Activated CD4-positive, alpha-beta memory T cell treated with anti-CD3 and anti-CD28 coated beads, Interleukin-2, amount 10 ng/mL, durations not matched to agents 7 days and 5 days (primary cell): ENCODE measurements at places on chromosomes 12 and 14. TPM values are rescaled to one million over a fixed set of nuclear protein-coding genes. Genes with fewer than 3 reads are reported as not detected.

The KRT83 gene
- total RNA-seq: not detected

The PELI2 gene
- total RNA-seq: 5.5 TPM

The CACNA2D4 gene
- total RNA-seq: 23.6 TPM

The SCN8A gene
- 0.33 TPM for total RNA-seq

The BMAL2 gene
- total RNA-seq: 28.8 TPM

GRCh38 chr12:112479413-112479812 is 60.7 kb downstream of the PTPN11 start:
- no peak overlapping the region for H3K4me3 ChIP-seq
- H3K27me3 ChIP-seq: no peaks in the 10 kb centered on the region
- H3K27ac ChIP-seq: no peak overlapping the region

- H3K36me3 ChIP-seq: peaks cover 28% of the 10 kb centered on the region
- no peak overlapping the region for H3K4me3 ChIP-seq
- DNase-seq: no peak
- H3K27ac ChIP-seq: no peak overlapping the region
- H3K27me3 ChIP-seq: no peaks in the 10 kb centered on the region
- H3K4me1 ChIP-seq: no peaks in the 10 kb centered on the region
These were observed 160.8 kb downstream of the FOXN3 start for GRCh38 chr14:89256283-89256682.

GRCh38 chr12:62840806-62841205 is 94.1 kb downstream of the PPM1H start:
- H3K4me3 ChIP-seq: no peak overlapping the region
- H3K27me3 ChIP-seq: peaks cover 29% of the 10 kb centered on the region
- no peaks in the 10 kb centered on the region for H3K36me3 ChIP-seq
- H3K27ac ChIP-seq: no peak overlapping the region

- peaks cover 5% of the 10 kb centered on the region for H3K36me3 ChIP-seq
- no peak overlapping the region for H3K27ac ChIP-seq
- no peaks in the 10 kb centered on the region for H3K4me1 ChIP-seq
- H3K4me3 ChIP-seq: no peak overlapping the region
- DNase-seq: no peak
These were observed 116.4 kb downstream of the SLC38A1 start for GRCh38 chr12:46152456-46152855.

GRCh38 chr14:58844544-58844943 is 206.8 kb downstream of the DACT1 start:
- no peaks in the 10 kb centered on the region for H3K4me1 ChIP-seq
- no peak overlapping the region for H3K4me3 ChIP-seq
- peaks cover 1% of the 10 kb centered on the region for H3K27me3 ChIP-seq
- no peaks in the 10 kb centered on the region for H3K36me3 ChIP-seq
- no peak overlapping the region for H3K27ac ChIP-seq

DNA sequence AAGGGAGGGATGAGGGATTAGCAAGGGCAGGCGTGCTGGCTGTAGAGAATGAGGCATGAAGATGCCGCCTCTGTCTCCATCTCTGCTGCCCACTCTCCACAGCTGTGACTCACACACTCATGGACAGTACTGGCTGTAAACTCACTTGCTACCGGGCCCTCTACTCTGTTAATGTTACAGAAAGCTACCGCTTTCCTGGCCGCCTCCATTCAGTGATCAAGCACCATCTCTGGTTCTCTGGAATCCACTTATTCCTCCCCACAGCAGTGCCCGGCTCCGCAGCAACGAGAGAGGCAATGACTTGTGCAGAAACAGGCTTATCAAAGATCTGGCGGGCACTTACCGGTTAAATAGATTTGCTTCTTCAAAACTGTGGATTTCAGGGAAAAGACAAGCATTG is 34.8 kb downstream of the AMN start:
- no peaks in the 10 kb centered on the region for H3K4me1 ChIP-seq
- H3K36me3 ChIP-seq: no peaks in the 10 kb centered on the region
- DNase-seq: no peak

DNA sequence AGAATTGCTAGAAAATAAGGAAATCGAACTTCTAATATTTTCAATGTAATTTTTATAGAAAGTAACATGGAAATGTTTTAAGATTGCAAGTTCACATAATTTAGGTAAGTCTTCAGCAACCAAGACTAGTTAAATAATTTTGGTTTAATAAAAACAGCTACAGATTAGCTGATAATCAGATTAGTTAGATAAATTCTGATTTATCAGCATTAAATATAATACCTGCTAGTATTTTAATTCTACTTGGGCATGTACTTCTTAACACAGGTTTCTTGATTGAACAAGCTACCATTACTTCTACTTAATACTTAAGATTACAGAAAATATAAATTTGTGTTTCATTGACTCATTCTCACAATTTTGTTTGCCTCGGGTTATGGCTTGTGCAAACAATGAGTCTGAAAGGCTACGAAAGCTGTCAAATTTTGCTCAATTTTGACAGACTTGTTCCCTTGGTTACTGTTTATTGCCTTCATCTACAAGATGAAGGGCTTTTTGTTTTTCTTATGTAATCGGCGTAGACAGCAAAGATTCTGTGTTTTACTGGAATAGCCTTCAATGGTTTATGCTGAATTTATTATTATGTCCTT is 116.1 kb upstream of the NUDT4 start:
- no peaks in the 10 kb centered on the region for H3K36me3 ChIP-seq
- DNase-seq: no peak
- no peak overlapping the region for H3K27ac ChIP-seq
- no peak overlapping the region for H3K4me3 ChIP-seq
- peaks cover 5% of the 10 kb centered on the region for H3K27me3 ChIP-seq

GRCh38 chr12:31756977-31757420 is 28.2 kb upstream of the AMN1 start:
- no peaks in the 10 kb centered on the region for H3K27me3 ChIP-seq
- no peak overlapping the region for H3K4me3 ChIP-seq
- peaks cover 3% of the 10 kb centered on the region for H3K36me3 ChIP-seq
- H3K4me1 ChIP-seq: peaks cover 23% of the 10 kb centered on the region

DNA sequence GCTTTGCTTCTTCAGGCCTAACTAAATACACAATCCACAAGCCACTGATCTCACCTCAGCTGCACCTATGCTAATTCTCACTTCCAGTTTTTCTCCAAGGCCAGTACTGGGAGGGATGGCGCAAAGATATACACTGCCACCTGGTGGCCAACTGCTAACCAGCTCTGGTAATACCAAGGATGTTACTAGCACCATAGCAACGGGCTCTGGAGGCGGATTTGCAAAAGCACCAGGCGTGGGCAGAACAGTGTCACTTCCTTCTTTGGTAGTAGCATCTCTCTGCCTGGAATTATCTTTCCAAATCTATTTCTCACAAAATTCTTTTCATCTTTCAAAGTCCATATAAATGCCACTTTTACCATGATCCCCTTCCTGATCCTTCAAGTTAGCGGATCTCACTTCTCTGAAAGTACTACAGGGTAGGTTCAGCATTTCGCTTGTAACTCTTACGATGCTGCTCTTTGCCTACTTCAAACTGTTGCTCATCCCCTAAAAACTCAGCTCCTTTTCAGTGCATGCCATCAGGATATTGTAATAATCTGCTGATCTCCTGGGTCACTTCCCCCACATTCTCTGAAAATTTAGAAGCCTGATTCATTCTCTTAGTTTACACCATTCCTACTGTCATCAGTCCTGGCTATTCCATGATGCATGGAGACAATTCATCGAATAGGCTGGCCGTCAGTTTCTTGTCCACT is 37.1 kb upstream of the FOXJ2 start:
- peak; percentile 84 for DNase-seq
- H3K36me3 ChIP-seq: peaks cover 2% of the 10 kb centered on the region
- no peaks in the 10 kb centered on the region for H3K27me3 ChIP-seq
- no peak overlapping the region for H3K27ac ChIP-seq
- H3K4me1 ChIP-seq: peaks cover 26% of the 10 kb centered on the region

GRCh38 chr14:95322651-95323050 is 2.9 kb upstream of the CLMN start:
- DNase-seq: no peak
- H3K27me3 ChIP-seq: peaks cover 39% of the 10 kb centered on the region
- H3K4me1 ChIP-seq: peaks cover 12% of the 10 kb centered on the region
- no peaks in the 10 kb centered on the region for H3K36me3 ChIP-seq

GRCh38 chr14:53462931-53463778 is 310.0 kb upstream of the DDHD1 start:
- no peak overlapping the region for H3K4me3 ChIP-seq
- peak overlapping the region; percentile 62 for H3K27ac ChIP-seq
- peaks cover 3% of the 10 kb centered on the region for H3K27me3 ChIP-seq
- H3K4me1 ChIP-seq: peaks cover 8% of the 10 kb centered on the region
- H3K36me3 ChIP-seq: no peaks in the 10 kb centered on the region

GRCh38 chr12:75419841-75420240 is 29.0 kb downstream of the GLIPR1L2 start:
- H3K27ac ChIP-seq: no peak overlapping the region
- H3K27me3 ChIP-seq: no peaks in the 10 kb centered on the region
- no peaks in the 10 kb centered on the region for H3K36me3 ChIP-seq
- no peak overlapping the region for H3K4me3 ChIP-seq
- DNase-seq: no peak

- H3K27ac ChIP-seq: no peak overlapping the region
- no peak for DNase-seq
- no peaks in the 10 kb centered on the region for H3K27me3 ChIP-seq
- no peak overlapping the region for H3K4me3 ChIP-seq
These were observed 2.6 kb downstream of the YAF2 start for GRCh38 chr12:42235426-42235825.

- no peak for DNase-seq
- H3K27me3 ChIP-seq: no peaks in the 10 kb centered on the region
- H3K4me1 ChIP-seq: peaks cover 2% of the 10 kb centered on the region
- H3K27ac ChIP-seq: no peak overlapping the region
These were observed 12.8 kb downstream of the RITA1 start for GRCh38 chr12:113198296-113198695.

DNA sequence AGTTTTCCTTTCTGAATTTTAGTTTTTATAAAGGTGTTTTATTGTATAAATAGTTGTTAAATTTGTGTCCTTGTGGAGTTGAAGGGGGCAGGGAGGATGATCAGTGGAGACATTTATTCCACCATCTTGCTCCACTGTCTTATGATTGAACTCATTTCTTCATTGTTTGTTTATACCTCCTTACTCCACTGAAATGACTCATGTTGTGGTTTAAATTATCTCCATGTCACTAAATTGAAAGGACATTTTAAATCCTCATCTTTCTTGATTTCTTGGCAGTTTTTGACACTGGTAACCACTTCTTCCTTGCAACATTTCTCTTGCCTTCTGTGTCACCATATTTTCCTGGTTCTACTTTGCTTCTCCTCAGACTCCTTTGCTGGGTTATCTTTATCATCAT is 23.6 kb upstream of the FERMT2 start:
- H3K27me3 ChIP-seq: peaks cover 9% of the 10 kb centered on the region
- DNase-seq: no peak
- H3K36me3 ChIP-seq: no peaks in the 10 kb centered on the region
- H3K4me1 ChIP-seq: no peaks in the 10 kb centered on the region
